ENCODE measurements at places on chromosomes 6 and 20. TPM values are rescaled to one million over a fixed set of nuclear protein-coding genes. Genes with fewer than 3 reads are reported as not detected.

Gene CRISP2
- total RNA-seq, result under 0.01 TPM

Gene RNF182
- total RNA-seq, result 3.7 TPM

Gene IL17F
- total RNA-seq, result not detected

Gene RIPOR2
- total RNA-seq, result 0.76 TPM

Gene EPPIN
- not detected for total RNA-seq

Gene SIGLEC1
- not detected for total RNA-seq

Gene MEP1A
- not detected for total RNA-seq

Gene BANF2
- not detected for total RNA-seq

Gene EFCAB8
- under 0.01 TPM for total RNA-seq

Gene NKX2-4
- not detected for total RNA-seq

Gene SPATS1
- not detected for total RNA-seq

Gene AGPAT4
- total RNA-seq, result 6.6 TPM

Gene HDDC2
- 69.9 TPM for total RNA-seq

Gene TMEM74B
- total RNA-seq, result not detected

Gene RNF39
- total RNA-seq, result not detected

Gene PPP1R3G
- 0.33 TPM for total RNA-seq
